Brain (organoid and tissue), 16 donors: ENCODE measurements at places on chromosomes 2 and 18. TPM values are rescaled to one million over a fixed set of nuclear protein-coding genes. Genes with fewer than 3 reads are reported as not detected.

GRCh38 chr2:241135737-241136136, 13.5 kb downstream of the PASK start:
- DNase-seq, result no peak

DNA sequence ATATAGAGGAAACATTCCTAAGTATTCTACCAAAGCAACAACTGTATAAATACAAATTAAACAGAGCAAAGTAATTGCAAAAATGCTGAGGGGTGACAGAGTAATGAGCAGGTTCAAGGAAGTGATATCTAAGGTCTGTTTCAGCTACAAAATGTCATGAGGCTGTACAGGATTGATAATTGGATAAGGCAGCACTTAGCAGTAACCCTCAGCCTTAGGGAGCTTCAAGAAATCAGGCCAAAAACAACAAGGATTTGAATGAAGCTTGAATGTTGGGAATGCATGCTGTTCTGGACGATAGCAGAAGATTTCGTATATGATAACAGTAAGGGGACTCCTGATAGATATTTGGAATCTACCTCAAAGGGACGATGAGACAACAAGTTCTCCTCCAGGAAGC, 142.0 kb upstream of the MMADHC start:
- no peak for DNase-seq

DNA sequence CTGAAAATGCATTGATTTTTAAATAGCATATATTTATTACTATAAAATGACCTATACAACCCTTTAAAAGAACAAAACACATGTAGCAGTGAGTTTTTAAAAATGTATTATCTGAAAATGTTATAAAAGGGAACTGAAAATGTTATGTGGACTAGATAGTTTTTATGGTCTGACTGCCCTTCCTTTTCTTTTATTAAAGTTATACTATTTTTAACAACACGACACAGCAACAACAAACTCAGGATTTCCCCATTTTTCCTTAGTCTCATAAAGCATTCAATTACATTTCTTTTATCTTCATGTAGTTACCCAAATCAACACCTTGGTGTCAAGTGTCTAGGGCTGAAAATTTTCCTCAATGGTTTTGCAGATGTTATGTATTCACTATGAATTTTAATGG, 132.8 kb upstream of the TMEFF2 start:
- DNase-seq, result no peak

Gene SLC14A1
- polyA plus RNA-seq, result 16.2 TPM

GRCh38 chr18:44819944-44820510, 139.3 kb downstream of the SETBP1 start:
- no peak for DNase-seq

Gene LIPG
- polyA plus RNA-seq, result 0.44 TPM

DNA sequence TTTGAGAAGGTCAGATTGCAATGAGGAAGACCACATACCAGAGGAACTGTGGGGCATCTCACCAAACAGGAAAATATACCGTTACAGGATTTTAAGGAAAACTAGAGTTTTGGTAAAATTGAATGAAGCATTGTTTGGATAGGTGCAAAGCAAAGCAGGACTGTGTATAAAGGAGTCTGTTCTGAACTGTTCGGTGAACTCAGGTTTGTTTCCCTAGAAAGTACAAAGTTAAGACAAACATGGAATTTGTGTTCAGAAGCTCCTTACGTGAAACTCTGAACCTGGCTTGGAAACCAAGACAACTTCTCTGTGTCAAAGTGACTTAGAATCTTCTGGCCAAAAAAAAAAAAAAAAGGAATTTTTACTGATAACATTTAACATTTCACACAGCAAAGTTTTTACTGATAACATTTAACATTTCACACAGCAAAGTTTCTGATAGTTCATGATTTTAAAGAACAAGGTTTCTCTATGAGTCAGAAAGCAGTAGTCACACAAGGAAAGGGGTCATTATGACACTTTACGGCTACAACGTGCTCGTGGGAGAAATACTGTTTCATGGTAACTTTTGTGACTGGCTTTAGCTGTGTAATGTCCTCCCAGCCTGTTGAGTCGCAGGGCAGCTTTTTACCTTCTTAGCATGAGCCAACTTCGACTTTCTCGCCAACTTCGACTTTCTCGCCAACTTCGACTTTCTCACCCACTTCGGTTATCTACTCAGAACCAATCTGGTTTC, 21.2 kb upstream of the TET3 start:
- no peak for DNase-seq
